ENCODE measurements at places on chromosomes 13 and 19. TPM values are rescaled to one million over a fixed set of nuclear protein-coding genes. Genes with fewer than 3 reads are reported as not detected.

GRCh38 chr13:95485518-95486144 is 66.9 kb upstream of the CLDN10 start:
- DNase-seq: no peak

- no peak for DNase-seq
These were observed 7.9 kb upstream of the CYSLTR2 start for GRCh38 chr13:48645845-48646244.

GRCh38 chr19:33134571-33135041 is 2.7 kb downstream of the WDR88 start:
- DNase-seq: no peak

DNA sequence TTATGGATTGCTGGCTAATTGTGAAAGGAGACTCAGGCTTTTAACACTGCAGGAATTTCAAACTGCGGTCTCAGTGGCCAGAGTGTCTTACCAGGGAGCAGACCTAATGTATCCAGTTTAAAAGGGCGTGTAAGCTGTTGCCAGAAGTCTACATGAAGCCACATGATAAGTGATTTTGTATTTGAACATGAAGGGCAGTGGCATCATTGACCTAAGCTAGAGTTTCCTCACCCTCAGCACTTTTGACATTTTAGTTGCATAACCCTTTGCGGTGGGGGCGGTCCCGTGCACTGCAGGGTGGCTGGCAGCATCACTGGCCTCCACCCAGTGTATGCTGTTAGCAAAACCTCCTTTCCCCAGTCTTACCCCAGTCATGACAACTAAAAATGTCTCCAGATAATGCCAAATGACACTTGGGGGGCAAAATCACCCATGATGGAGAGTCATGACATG is 23.7 kb upstream of the GPR18 start:
- no peak for DNase-seq

- DNase-seq: no peak
These were observed 14.4 kb upstream of the MYDGF start for GRCh38 chr19:4684312-4685095.

- no peak for DNase-seq
These were observed 47.1 kb downstream of the CAPN12 start for GRCh38 chr19:38697197-38697596.

- DNase-seq: no peak
These were observed 4.1 kb upstream of the C19orf53 start for GRCh38 chr19:13770013-13770635.

DNA sequence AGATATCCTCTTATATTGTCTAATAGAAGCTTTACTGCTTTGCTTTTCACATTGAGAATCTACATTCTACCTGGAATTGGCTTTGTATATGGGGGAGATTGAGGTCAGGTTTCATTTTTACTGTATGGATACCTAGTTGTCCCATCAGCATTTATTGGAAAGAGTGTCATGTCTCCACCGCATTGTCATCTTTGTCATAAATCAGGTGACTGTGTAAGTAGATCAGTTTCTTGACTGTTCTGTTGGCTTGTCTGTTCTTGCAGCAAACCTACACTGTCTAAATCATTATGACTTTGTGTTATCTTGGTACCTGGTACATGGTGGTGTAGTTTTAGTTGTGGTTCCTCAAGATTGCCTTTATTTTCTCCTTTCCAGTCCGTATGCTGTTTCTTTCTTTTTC is 5.8 kb downstream of the URI1 start:
- no peak for DNase-seq

DNA sequence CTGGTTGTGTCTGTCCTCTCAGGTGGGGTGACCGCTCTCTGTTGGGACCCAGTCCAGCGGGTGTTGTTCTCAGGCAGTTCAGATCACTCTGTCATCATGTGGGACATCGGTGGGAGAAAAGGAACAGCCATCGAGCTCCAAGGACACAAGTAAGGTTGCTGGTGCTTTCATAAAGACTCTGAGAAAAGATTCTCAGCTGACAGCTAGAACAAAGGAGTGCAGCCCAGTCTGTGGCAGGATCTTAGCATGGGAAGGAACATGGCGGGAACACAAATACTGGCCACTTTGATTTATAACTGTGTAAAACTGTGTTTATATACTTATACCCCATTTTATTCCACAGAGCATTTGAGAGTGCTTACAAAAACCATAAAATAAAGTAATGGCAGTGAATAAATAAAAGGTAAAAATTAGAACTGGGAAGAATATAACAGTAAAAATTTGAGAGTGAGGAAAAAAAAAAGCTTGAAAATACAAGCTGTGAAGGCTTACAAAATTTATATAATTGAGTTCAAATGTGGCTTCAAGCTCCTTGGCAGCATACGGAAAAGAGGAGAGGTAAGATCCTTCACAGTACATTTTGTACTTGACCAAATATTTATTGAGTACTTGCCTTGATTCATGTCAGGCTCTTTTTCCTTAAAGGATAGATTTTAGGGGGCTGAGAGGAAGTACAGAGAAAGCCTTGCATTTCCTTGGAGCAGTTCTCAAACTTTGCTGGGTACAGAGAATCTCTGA is 64.8 kb downstream of the DHRS12 start:
- DNase-seq: no peak

- DNase-seq: no peak
These were observed 5.7 kb downstream of the SHISA7 start for GRCh38 chr19:55437410-55437809.

KIRREL2 gene
- 2.0 TPM for total RNA-seq

SRRM5 gene
- total RNA-seq: 0.61 TPM

ASF1B gene
- 139 TPM for total RNA-seq

PGLYRP1 gene
- total RNA-seq: not detected

SLC25A41 gene
- not detected for total RNA-seq

OVOL3 gene
- not detected for total RNA-seq

ETV2 gene
- total RNA-seq: 2.0 TPM

FXYD1 gene
- total RNA-seq: 11.5 TPM

CDK8 gene
- total RNA-seq: 22.3 TPM

CDC42EP5 gene
- total RNA-seq: not detected
